ENCODE measurements at places on chromosomes 6 and 20. TPM values are rescaled to one million over a fixed set of nuclear protein-coding genes. Genes with fewer than 3 reads are reported as not detected.

DNA sequence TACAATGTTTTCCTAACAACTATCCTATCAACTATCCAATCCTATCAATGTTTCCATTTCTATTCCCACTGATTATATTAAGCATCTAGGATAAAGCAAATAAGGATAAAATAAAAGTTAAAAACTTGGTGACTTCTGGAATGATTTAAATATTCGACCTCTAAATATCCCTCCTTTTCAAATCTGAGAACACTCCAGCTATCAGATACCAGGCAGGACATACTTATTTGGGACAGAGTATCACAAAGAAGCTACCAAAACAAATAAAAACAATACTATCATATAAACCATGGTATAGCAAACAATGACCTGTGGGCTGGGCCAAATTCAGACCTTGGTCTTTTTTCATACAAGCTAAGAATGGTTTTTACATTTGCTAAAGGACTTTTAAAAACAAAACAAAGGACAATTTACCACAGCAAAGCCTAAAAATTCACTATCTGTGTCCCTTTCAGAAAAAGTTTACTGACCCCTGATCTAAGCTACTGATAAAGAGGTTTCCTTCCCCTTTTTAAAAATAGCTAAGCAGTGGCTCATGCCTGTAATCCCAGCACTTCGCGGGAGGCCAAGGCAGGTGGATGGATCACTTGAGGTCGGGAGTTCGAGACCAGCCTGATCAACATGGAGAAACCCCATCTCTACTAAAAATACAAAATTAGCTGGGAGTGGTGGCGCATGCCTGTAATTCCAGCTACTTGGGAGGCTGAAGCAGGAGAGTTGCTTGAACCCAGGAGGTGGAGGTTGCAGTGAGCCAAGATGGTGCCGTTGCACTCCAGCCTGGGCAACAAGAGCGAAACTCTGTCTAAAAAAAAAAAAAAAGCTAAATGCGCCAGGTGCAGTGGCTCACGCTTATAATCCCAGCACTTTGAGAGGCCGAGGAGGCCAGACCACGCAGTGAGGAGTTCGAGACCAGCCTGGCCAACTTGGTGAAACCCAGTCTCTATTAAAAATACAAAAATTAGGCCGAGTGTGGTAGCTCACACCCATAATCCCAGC, 6.0 kb downstream of the NUP153 start:
- no peak for DNase-seq

DNA sequence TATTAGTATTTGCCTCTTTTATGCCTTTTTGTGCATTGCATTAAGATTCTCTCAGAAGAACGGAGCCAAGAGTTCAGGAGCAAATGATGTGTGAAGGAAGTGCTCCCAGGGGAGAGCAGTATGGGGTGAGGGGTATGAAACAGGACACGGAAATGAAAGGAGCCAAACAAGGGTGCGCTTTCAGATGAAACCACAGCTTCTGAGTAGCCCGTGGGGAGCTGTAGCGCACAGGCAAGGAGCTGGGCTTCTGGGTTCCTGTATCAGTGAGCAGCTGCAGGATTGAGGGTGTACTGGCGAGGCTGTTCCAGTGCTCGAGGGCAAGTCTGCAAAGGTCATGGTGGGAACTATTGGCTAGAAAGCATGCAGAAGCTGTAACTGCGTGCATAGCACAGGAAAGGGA, 25.4 kb downstream of the ANKEF1 start:
- DNase-seq: no peak

DNA sequence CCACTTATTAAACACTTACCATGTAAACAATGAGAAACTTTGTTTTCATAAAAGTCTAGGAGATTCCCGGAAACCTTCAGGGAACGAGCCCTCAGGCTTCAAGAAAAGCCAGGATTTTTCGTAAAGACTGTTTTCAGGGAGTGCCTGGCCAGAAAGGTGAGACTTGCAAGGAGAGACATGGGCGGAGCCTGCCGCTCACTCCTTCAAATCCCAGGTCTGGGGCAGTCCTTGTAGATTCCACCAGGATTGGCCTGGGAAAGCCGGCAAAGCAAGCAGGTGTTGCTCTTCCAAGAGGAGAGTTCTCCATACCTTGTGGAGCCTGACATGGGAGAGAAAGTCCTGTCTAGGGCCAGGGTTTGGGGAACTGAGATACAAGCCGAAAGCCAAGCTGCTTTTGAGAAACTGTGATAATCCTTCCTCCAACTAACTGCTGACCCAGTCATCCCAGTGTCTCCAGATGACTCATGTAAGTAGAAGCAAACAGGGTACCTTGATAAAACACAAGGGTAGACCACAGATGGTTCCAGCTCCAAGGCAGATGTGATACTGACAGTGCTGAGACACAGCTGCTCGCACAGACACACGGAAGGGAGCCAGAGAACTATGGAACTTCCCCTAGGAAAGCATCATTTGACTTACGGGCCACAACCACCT, 69.4 kb upstream of the NAA20 start:
- peak; percentile 39 for DNase-seq

DNA sequence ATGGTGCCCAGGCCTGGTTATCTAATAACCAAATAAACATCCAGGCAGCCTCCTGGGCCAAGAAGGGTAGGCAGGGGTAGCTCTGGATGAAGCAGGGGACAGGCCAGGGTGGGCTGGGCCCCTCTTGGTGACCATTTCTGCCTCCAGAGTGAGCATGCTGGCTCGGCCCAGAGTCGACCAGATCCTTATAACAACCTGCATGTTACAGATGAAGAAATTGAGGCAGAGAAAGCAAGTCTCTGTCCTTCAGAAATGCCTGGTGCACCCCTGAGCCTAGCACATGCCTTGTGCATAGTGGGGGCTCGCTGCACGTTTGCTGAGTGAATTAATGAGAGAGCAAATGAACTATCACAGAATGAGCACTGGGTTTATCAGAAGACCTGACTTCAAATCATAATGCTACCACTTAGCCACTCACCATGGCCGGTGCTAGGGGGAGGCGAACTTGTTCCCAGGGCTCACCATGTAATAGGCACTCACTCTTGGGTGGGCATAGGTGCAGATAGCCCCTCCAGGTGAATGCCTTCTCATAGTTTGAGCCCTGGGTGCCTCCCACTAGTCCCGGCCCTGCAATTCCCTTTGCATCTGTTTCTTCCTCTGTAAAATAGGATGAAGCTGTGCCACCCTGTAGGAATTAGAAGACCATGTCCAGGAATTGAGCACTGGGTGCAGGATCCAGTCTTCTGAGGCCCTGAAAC, 3.8 kb upstream of the APCDD1L start:
- no peak for DNase-seq

The TRDN gene
- not detected for total RNA-seq

The FAM209B gene
- total RNA-seq: 0.71 TPM

DNA sequence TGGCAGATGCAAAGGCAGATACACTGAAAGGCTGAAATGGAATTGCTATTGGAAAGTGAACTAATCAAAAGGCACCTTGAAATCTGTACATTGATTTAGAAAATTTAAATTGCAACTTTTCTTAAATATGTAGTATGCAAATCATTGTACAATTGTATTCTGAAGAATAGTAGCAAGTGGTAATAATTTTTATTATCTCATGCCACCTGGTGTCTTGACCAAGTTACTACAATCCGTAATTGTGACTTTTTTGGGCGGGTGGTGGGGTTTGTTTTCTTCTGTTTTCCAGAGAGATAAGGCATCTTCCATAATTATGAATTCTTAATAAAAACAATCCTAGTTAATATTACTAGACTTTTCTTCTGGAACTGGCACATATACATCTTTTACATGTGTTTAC, 12.5 kb upstream of the BCKDHB start:
- no peak for DNase-seq

The PLAGL2 gene
- total RNA-seq: 12.3 TPM

DNA sequence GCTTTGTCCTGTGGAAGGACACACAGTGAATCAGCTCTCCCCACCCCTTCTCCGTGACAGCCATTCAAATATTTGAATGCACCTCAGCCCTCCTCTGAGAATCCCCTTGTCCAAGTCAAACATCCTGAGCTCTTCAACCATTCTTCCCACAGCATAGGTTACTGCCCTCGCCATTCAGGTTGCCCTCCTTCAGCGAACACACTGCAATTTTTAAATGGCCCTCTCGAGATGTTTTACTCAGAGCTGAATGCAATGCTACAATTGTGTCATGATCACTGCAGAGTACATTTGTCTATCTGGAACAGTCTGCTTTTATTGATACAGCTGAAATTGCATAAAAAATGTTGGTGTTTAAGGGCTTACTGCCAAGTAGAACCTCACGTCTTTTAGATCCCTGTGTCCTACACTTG, 48.9 kb downstream of the SLC2A12 start:
- DNase-seq: no peak

DNA sequence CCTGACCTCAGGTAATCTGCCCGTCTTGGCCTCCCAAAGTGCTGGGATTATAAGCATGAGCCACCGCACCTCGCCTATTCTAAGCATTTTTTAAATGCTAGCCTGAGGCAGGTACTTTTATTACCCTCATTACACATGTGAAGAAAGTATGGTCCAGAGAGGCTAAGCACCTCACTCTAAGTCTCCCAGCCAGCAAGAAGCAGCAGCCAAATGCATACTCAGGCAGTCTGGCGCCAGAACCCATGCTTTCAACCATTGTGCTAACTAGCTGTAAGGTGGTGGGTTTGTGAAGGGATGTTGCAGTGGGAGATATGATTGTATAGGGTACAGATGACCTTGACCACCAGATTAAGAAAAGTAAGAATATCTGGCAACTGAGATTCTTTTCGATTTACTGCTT, 26.1 kb upstream of the RIPOR2 start:
- DNase-seq: no peak

The KIF25 gene
- not detected for total RNA-seq

DNA sequence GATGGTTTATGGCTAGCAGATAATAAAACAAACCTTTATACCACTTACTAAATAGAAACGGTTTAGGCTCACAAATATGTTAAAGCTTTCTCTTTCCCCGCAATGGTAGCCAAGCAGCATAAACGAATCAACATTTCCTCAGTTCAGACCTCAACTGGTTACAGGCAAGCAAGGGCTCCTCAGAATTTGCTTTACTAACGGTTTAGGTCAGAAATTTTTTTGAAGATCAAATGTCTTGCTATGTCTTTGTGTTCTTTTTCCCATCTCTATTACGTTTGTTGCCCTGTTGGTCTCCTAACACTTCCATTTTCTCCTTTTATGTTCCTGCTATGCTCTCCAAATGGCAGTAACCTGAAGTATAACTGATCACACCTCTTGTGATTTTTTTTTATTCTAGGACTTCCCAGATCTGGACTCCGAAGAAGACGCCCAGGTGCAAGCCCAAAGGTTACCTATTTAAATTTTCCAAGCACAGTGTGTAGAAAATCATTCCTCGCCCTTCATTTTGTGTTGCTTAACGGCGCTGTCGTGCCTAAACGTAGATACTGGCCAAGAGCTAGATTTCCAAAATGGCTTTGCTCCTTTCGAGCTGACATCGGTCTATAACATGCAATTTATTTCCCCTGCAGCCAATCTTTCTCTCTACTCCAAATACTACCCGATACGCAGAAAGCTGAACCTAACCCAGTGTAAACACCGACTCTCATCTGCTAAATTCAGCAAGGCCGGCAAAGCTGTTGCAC, 717 bp upstream of the ASF1A start:
- DNase-seq: peak; percentile 60

GRCh38 chr20:50292591-50293283, 102.1 kb downstream of the CEBPB start:
- no peak for DNase-seq

DNA sequence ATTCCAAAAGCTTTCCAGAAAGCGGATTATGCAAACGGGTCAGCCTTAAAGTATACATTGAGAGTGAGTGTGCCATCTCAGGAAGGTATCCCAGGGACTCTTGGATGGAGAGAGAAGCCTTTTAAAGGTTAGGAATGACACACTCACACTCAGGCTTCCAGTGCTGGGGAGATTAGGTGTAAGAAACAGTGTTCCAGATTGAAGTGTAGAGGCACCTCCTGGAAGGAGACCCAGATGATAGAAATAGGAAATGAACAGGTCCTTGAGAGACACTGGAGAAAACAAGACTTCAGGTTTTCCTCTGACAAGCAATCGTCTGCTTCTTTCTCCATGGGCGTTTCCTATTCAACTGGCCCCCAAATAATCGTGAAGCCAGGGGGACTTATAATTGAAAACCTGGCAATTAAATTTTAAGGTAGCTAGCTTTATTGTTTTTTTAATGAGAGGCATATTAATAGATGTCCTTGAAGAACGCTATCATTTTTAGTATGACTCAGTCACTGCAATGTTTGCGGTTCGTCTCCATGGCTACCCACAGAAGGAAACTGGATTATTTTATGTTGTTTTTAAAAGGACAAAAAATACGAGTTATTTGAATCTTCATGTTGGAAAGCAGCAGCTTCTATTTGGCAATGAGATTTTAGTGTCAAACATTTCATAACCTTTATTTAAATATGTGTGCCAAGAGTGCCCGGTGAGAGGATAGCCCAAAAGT, 85.3 kb downstream of the TRMT6 start:
- peak; percentile 53 for DNase-seq

DNA sequence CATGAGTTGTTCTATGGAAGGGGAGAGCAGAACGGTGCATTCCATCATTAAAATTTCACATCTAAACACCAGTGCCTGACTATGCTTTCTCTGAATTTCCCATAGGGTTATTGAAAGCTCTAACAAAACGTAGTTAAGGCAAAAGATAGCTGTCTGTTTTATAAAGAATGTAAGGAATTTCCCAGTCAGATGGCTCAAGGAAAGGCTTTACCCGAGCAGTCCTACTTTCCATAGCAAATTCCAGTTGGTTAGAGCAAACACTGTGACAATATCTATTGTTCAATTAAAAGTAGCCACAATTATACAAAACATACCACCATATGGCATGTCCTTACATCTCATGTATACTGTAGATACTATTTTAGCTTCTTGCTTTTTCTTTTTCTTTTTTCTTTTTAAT, 1059.5 kb upstream of the FLRT3 start:
- DNase-seq: no peak

DNA sequence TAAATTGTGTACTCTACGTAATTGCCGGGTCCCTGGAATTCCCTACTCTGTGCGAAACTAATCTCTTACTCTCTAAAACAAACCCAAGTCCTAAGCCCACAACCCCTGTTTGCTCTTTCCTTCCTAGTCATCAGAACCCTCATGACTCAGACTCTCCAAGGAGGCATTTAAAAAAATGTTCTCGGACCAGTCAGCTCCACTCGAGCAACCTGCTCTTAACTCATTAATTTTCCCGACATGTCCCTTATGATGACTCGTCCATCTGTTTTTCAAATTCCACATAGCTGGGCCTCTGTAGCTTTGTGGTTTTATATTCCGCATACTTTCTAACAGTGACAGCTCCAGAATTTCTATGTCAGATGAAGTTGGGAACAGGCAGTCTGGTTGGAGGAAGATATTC, 2.6 kb upstream of the MUC22 start:
- peak; percentile 66 for DNase-seq
